T-helper 17 cell (primary cell): ENCODE measurements at places on chromosomes 5 and 9.

- no peak for DNase-seq
Observed at GRCh38 chr9:84554069-84554664, 115.4 kb upstream of the NTRK2 start.

DNA sequence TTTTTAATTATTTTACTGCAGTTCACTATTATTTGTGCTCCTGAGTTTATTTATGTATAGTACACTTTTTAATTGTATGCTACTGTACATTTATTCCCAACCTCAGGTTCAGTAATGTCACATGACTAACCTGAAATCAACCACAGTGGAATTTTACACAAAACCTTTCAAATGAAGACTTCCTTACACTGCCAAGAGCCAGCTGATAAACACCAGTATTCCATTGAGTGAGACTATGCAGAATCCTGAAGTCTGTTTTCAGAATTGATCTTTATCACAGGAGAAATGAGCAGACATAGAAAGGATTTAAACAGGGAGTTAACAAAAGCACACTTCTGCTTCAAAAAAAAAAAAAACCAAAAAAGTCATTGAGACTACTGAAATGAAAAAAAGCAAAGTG is 219.5 kb downstream of the PRR16 start:
- no peak for DNase-seq

DNA sequence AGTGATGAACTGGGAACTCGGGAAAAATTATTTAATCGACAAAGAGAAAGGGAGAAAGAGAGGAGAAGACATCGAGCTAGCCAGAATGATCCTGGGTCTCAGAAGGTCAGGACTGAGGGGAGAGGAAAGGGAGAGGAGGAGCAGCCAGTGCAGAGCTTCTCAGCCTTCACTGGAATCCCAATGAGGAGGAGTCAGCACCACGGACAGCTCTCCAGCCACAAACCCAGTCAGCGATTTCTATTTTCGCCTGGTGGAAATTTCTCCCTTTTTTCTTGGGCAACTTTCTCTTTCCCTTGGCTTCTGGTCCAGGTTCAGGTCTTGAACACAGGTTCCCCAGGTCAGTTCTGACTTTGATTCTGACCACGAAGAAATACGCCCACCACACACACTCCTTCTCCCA is 1.6 kb upstream of the BRINP1 start:
- no peak for DNase-seq

DNA sequence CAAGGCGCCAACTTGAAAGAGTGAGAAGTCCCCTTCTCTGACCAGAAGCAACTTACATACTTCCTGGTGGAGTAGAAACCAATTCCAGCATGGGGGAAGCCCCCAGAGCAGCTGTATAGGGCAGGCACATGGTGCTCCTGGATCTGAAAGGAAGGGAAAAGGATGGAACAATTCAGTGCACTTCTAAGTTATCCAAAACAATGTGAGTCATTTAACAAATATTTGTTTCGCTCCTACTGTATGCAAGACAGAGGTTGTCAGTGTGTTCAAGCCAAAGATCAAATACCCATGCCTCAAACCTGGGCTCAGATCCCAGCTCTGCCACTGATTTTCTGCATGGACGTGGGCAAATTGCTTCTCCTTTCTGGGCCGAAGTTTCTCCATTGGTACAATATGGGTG is 67.1 kb downstream of the LHX2 start:
- no peak for DNase-seq

GRCh38 chr5:126883564-126884245 is 106.8 kb downstream of the LMNB1 start:
- DNase-seq = no peak

DNA sequence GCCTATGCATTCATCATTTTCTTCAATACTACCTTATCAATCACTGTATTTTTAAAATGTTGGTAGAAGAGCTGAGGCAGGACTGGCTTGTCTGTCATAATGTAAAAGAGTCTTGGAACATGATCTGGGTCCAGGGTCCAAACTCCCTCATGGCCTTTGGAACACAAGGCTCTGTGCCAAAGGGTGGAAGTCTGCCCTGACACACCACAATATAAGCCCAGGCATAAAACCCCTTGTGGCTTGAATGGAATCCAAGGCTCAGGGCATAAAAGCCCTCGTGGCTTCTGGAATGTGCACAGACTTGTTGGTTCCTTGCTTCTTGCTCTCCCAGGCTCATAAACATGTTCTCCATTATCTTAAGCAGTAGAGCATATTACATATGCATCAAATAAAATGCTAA is 48.0 kb downstream of the GABRB2 start:
- DNase-seq = no peak

DNA sequence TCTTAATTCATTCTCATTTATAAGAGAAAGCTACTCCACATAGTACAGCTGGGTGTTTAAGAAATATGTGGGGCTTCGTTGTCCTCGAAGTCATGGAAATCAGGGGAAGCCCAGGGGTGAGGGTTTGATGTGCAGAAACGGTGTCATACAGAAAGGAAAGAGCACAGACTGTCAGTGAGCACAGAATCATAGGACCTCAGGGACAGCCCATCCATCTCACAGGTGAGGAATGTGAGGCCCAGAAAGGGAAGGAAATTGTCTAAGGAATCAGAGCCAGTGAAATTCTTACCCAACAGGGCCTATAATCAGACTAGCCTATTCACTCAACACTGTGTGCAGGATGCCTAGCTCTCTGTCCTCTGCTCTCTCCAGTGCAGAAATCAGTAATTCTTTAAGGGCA is 535.6 kb downstream of the SPOCK1 start:
- no peak for DNase-seq

DNA sequence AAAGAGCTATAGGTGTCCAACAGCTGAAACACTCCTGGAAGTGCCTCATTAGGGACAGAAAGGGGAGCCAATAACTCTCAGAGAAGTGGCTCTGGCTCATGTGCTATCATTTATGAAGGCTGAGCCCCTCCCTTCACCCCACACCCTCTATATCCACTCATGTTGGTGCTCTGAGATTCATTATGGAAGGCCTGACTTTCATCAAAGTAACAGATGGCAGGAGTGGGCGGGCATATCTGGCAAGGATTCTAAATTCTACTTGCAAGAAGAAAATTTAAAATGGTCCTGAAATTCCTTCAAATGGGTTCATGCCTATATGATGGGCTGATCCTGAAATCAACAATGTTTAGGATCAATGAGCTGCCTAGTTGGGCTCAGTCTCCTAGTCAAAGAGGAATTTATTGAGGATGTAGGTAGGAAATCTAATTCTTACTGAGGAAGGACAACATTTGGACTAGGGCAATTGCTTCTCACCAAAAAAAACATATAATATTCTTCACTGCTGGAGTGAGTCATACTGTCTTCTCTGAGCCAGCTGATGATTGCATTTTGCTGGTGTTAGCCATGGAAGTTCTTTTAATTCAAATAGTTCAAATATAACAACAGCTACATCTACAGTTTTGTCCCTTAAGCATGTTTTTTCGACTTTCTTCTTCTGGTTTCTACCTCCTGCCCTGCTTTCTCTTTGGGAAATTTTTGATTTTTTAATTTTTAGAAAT is 23.5 kb downstream of the NMRK1 start:
- no peak for DNase-seq
